ENCODE measurements at places on chromosomes 12 and 14. TPM values are rescaled to one million over a fixed set of nuclear protein-coding genes. Genes with fewer than 3 reads are reported as not detected.

ANKRD33 gene
- 0.03 TPM for total RNA-seq

CBLN3 gene
- 4.2 TPM for total RNA-seq

NGB gene
- total RNA-seq: not detected

OR4K5 gene
- not detected for total RNA-seq

FERMT2 gene
- 153 TPM for total RNA-seq

KCNA1 gene
- total RNA-seq: not detected

TSPAN19 gene
- not detected for total RNA-seq

KRT73 gene
- total RNA-seq: not detected

IGFBP6 gene
- total RNA-seq: 417 TPM

CFAP54 gene
- 1.8 TPM for total RNA-seq

PRB4 gene
- total RNA-seq: not detected

GZMB gene
- not detected for total RNA-seq

WIF1 gene
- not detected for total RNA-seq

TCL1B gene
- not detected for total RNA-seq

GPR84 gene
- total RNA-seq: 0.07 TPM

STXBP6 gene
- total RNA-seq: 1.7 TPM

ARF6 gene
- 62.5 TPM for total RNA-seq

SEL1L gene
- total RNA-seq: 155 TPM

SLCO1A2 gene
- total RNA-seq: not detected

GPR65 gene
- total RNA-seq: 0.07 TPM

KLRD1 gene
- 0.50 TPM for total RNA-seq

A2M gene
- total RNA-seq: 4.2 TPM

LRRIQ1 gene
- 0.17 TPM for total RNA-seq

VRK1 gene
- 10.5 TPM for total RNA-seq

SLC2A14 gene
- 0.13 TPM for total RNA-seq

CPNE6 gene
- not detected for total RNA-seq

SPTLC2 gene
- total RNA-seq: 33.6 TPM

SLC4A8 gene
- 5.4 TPM for total RNA-seq

OVCH1 gene
- 0.07 TPM for total RNA-seq

SLCO1C1 gene
- 2.0 TPM for total RNA-seq

CLEC12A gene
- not detected for total RNA-seq

ZFHX2 gene
- total RNA-seq: 0.83 TPM

KRT72 gene
- not detected for total RNA-seq

GPD1 gene
- 0.20 TPM for total RNA-seq

CMKLR1 gene
- 5.4 TPM for total RNA-seq
